ENCODE measurements at places on chromosomes 6 and 20.

- no peak for DNase-seq
Observed at GRCh38 chr6:37339741-37340638, 13.8 kb upstream of the RNF8 start.

DNA sequence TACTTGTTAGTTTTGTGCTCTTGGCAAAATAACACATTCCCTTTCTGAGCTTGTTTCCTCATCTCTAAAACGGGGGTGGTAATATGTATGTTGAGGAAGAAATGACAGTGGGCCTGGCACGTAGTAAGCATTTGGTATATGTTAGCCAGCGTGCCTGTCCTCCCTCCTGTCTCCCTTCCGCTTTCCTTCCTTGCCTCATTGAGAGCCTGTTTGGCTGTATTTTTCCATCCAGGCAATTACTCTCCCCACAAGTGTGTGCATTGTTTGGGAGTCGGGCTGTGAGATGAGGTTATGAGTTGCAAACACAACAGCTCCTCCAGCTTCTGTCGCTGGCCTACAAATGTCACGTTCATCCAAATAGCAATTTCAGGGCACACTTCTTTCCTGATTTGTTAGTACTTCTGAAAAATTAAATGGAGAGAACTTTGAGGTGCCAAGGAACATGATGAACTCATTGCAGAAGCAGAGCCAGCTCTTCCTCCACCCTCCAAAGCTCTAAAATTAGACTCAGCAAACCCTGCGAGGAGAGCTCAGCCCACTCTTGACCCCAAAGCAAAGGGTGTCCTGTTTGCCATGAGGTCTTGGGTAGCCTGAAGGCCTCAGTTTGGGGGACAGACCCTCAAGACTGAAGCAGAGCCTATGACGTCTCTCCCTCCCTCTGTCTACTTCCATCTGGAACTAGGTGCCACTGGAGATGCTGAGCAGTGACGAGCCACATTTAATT lies 50.7 kb upstream of the TOX2 start:
- DNase-seq: no peak

GRCh38 chr20:33000802-33001466 lies 3.3 kb downstream of the SUN5 start:
- DNase-seq: no peak

- DNase-seq: peak; percentile 11
Observed at GRCh38 chr6:134519465-134519864, 201.6 kb upstream of the SGK1 start.

GRCh38 chr6:48933136-48933535 lies 529.9 kb downstream of the MMUT start:
- DNase-seq: no peak

- DNase-seq: no peak
Observed at GRCh38 chr6:76026101-76026500, 46.4 kb downstream of the IMPG1 start.

DNA sequence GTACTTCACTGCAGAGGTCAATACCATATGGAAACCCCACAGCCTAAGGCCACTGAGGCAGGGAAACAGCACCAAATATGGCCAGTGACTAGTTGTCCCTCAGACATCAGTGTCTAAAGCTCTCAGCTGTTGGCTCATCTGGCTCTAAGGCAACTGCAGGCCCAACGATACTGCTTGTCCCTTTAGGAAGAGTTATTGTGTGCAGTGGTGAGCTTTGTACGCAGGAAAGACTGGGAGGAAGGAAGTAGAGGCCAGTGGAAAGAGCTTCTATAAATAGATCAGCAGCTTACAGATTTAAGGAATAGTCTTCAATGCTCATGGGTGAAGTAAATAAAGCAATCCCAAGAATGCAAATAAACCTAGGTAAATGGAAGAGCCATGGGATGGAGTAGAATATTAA lies 29.3 kb downstream of the DNAAF9 start:
- DNase-seq: no peak

GRCh38 chr6:39362487-39362865 lies 40.0 kb upstream of the KCNK16 start:
- no peak for DNase-seq

All from OCI-LY7 (cell line).